ENCODE measurements at places on chromosomes 1 and 21. TPM values are rescaled to one million over a fixed set of nuclear protein-coding genes. Genes with fewer than 3 reads are reported as not detected.

DNA sequence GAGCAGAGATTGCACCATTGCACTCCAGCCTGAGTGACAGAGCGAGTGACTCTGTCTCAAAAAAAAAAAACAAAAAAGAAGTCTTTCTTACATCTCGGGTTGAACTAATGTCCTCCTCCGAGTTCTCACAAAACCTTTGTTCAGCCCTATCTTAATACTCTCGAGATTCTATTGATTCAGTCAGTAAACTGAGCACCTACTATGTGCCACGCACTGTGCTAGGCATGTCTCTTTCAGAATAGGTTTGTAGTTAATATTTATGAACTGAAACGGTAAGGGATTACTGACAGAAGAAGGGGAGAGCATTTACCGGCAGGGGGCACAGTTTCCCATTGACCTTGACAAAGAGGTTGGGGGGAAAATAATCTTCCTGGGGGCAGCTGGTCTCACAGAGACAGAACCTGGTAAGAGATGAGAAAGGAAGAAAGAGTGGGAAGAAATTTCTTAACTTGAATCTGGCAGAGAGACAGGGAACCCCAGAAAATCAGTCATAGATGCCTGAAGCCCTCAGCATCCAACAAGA is 3.4 kb downstream of the PIAS3 start:
- H3K27ac ChIP-seq: no peak overlapping the region
- H3K4me1 ChIP-seq: peaks cover 9% of the 10 kb centered on the region
- H3K36me3 ChIP-seq: no peaks in the 10 kb centered on the region
- H3K27me3 ChIP-seq: no peaks in the 10 kb centered on the region
- no peak overlapping the region for H3K4me3 ChIP-seq
- no peak for DNase-seq

GRCh38 chr1:31755850-31756492 is 8.2 kb downstream of the ADGRB2 start:
- no peak overlapping the region for H3K27ac ChIP-seq
- H3K27me3 ChIP-seq: peaks cover 6% of the 10 kb centered on the region
- no peaks in the 10 kb centered on the region for H3K36me3 ChIP-seq
- H3K4me3 ChIP-seq: no peak overlapping the region
- no peak for DNase-seq
- H3K4me1 ChIP-seq: peaks cover 6% of the 10 kb centered on the region

- no peaks in the 10 kb centered on the region for H3K36me3 ChIP-seq
- DNase-seq: no peak
- no peak overlapping the region for H3K4me3 ChIP-seq
- no peaks in the 10 kb centered on the region for H3K27me3 ChIP-seq
- H3K4me1 ChIP-seq: no peaks in the 10 kb centered on the region
Observed at GRCh38 chr21:43190544-43190943, 21.7 kb downstream of the CRYAA start.

DNA sequence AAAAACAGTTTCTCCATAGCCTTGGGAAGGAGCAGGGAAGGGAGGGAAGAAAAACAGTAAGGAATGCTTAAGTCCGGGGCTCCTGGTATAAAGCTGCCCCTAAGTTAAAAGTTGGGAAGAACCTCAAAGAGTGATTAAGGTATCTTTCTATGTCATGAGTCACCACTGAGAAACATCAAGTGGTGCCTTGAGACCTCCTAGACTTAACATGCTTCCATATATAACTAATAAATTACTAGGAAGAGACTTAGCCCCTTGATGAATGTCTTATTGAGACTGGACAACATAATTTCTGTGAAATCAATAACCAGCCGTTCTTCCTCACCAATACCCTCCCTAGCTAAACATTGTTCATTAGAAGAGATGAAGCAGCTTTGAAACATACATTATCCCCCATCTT is 121.8 kb upstream of the SLC44A3 start:
- no peaks in the 10 kb centered on the region for H3K4me1 ChIP-seq
- peaks cover 4% of the 10 kb centered on the region for H3K36me3 ChIP-seq
- no peak for DNase-seq
- no peak overlapping the region for H3K4me3 ChIP-seq

DNA sequence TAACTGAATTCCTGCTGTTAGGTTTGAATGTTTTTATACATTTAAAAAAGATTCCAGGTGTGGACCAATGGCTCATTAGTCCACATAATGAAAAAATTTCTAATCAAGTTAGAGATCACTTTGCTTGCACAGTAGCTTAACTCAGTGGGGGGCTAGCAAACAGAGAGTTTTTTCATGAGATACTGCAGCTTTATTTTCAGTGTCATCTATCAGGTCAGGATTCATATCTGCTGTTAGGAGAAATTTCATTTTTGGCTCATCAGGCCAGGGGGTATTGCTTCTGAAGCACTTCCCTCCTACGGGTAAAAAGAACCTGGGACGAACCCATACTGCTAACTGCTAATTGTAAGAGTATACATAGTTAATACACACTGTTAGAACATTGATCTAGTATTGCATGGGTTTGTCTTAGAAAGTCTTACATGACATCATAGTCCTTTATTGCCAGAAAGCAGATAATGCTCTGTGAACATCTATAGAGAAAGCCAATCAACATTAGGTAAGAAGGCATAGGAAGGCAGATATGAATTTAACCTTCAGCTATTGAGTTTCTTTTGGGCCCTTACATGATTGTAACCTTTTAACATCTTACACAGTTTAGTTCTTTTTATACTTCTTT is 38.0 kb downstream of the ADGRL2 start:
- no peaks in the 10 kb centered on the region for H3K4me1 ChIP-seq
- H3K27ac ChIP-seq: no peak overlapping the region
- H3K27me3 ChIP-seq: no peaks in the 10 kb centered on the region
- H3K36me3 ChIP-seq: no peaks in the 10 kb centered on the region

DNA sequence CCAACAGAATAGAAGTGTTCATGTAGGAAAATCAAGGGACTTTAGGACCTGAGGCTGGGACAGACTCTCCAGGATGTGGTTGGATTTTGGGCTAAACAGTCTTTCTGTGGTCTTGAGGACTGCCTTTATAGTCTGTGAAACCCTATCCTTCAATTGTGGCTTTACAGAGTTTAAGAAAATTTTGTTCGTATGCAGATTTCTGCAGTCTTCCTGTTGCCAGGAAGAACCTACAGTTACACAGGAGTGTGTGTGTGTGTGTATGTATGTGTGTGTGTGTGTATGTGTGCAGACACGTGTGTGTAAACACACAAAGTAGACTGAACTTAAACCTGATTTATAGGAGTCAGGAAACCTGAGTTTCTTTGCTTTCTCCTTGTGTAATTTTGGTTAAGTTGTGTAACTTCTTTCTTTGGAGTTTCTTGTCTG is 22.8 kb downstream of the NEK7 start:
- no peak overlapping the region for H3K4me3 ChIP-seq
- DNase-seq: peak; percentile 13
- peaks cover 10% of the 10 kb centered on the region for H3K4me1 ChIP-seq
- no peaks in the 10 kb centered on the region for H3K36me3 ChIP-seq
- no peak overlapping the region for H3K27ac ChIP-seq
- H3K27me3 ChIP-seq: no peaks in the 10 kb centered on the region

DNA sequence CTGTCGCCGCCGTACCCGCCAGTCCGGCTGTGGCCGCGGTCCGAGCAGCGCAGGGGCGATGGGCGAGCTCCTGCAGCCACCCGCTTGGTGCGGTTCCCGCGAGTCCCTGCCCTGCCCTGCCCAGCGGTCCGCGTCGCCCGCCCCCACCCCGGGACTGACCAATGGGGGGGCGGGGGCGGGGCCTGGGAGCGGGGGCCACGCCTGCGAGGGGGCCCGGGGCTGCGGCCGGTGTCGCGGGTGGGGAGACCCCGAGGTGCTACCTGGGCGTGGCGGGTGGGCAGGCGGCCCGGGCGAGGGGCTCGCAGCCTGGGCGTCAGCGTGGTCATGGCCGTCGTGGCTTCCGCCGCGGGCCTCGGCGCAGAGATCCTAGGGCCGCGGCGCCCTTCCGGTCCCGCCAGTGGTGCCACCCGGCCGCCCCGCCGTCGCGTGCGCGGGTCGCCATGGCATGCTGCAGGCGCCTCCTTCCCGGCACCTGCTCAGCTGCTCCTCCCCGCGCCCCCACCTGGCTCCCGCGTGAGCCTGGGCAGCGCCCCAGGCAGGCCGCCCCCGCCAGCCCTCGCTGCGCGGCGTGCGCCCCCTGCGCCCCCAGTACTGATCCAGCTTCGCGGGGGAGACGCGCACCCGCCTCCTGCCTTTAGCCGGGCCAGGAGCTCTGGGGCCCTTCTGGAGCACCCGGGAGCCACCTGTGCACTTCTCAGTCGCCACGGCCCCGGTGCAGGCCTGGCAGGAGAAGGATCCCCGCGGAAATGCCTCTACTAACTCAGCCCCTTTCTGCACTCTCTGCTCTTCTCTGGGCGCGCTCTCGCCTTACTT is at the start of gene BMP8B:
Gene BMP8B (minus strand): TSS at position 108 of the 813 bp plus-strand sequence. CDS start 380 bp downstream, outside the sequence.
- no peaks in the 10 kb centered on the region for H3K27me3 ChIP-seq
- no peaks in the 10 kb centered on the region for H3K4me1 ChIP-seq
- no peaks in the 10 kb centered on the region for H3K36me3 ChIP-seq
- H3K27ac ChIP-seq: peak within 1 kb of the TSS; percentile 68
- H3K4me3 ChIP-seq: no peak within 1 kb of the TSS

- no peak overlapping the region for H3K27ac ChIP-seq
- no peak overlapping the region for H3K4me3 ChIP-seq
- no peaks in the 10 kb centered on the region for H3K27me3 ChIP-seq
- H3K4me1 ChIP-seq: no peaks in the 10 kb centered on the region
- H3K36me3 ChIP-seq: no peaks in the 10 kb centered on the region
Observed at GRCh38 chr1:225554216-225554812, 98.6 kb downstream of the ENAH start.

- no peaks in the 10 kb centered on the region for H3K27me3 ChIP-seq
- H3K4me3 ChIP-seq: no peak overlapping the region
- no peaks in the 10 kb centered on the region for H3K4me1 ChIP-seq
- H3K27ac ChIP-seq: no peak overlapping the region
Observed at GRCh38 chr1:32398401-32398800, 4.2 kb upstream of the BSDC1 start.

DNA sequence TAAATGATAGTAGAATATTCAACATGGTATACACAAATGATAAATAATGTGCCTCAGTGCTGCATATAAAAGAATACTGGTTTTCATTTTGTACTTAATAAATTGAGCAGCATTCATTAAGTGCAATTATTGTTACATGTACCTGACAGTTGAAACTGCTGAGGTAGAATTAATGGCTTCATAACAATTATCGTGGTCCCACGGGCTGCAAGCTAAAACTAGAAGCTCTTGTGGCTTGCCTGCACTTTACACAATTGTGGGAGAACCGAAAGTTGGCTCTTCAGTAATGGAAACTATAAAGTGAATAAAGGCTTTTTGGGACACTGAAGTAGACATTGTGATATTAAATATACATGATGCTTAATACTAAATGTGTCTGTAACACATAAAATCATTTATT is 23.2 kb downstream of the INSL5 start:
- H3K4me3 ChIP-seq: no peak overlapping the region
- no peaks in the 10 kb centered on the region for H3K27me3 ChIP-seq
- H3K4me1 ChIP-seq: no peaks in the 10 kb centered on the region
- no peaks in the 10 kb centered on the region for H3K36me3 ChIP-seq

DNA sequence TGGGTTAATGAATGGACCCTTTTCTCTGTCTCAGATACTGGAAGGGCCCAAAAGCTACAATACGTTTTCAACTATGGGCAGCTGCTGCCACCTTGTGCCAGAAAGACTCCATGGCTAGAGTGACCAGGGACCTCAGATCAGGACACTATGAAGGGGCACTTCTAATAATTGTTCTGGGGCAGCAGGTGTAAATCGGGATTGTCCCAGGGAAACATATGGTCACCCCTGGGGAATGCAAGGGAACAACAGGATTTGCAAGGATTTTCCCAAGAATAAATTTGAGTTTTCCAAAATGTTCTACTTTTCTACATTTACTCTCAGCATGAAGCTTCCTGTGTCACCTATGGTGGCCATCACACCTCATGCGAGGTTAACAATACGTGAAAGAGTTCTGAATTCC is 12.0 kb upstream of the FCAMR start:
- H3K4me1 ChIP-seq: peaks cover 44% of the 10 kb centered on the region
- H3K36me3 ChIP-seq: no peaks in the 10 kb centered on the region
- H3K4me3 ChIP-seq: no peak overlapping the region

DNA sequence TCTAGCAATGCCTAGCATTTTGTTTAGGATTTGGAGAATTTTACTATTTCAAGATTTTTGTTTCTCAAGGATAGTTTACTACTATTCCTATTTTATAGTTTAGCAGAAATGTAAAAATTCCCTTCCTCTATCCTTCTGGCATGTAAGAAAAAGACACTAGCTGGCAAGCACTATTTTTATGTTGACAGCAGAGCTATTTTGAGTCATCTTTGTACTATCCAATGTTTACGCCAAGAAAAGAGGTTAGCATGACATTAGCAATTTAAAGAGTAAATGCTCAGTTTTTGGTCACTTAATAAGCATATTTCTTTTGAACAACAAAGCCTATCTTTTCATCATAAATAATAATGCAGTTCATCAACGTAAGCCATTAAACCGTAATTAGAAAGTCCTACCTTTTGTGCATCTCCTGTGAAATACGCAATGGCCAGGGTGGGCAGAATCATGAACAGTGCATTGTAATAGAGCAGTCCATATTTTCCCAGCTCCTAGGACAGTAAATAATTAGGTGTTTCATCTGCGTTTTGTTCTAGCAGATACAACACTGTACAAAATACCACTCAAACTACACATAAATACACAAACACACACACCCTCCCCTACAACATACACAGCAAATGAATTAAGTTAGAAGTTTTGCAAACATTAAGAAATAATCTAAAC is 12.0 kb downstream of the SLC35D1 start:
- no peaks in the 10 kb centered on the region for H3K27me3 ChIP-seq
- DNase-seq: no peak
- no peak overlapping the region for H3K27ac ChIP-seq
- peaks cover 9% of the 10 kb centered on the region for H3K36me3 ChIP-seq

DNA sequence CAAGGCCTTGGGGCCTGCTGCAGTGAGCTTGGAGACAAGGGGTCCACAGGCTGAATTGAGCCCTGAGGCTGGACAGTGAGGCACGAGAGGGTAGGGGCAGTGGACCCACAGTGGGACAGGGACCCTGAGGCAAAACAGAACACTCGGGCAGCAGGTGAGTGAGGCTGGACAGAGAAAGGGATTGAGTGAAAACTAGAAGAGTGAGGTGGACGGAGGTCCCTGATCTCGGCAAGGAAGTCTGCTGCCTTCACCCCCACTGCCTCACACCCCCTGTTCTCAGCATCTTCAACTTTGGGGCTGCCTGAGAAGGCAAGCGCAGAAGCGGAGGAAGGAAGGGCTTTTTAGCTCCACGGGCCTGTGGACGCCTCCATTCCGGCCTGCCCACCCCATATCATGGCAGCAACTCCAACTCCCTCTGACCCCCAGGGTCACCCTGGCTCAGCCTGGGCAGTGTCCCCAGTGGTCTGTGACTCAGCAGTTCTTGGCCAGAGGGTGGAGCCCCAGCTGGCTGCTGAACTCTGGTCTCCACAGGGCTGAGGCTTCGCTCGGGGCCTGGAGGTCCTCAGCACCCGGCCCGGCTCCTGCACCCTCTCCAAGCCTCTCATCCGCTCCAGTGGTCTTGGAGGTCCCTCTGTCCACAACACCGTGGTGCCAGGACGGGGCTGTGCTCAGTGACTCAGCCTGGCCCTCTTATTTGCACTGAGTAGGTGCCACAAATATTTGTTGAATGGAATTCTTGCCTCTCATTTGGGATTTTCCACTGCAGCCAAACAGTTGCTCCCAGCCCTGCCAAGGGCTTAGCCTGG is 60.0 kb upstream of the EPS8L3 start:
- no peak overlapping the region for H3K4me3 ChIP-seq
- peaks cover 3% of the 10 kb centered on the region for H3K4me1 ChIP-seq
- peak overlapping the region; percentile 25 for H3K27ac ChIP-seq
- H3K27me3 ChIP-seq: no peaks in the 10 kb centered on the region
- peak; percentile 23 for DNase-seq
- no peaks in the 10 kb centered on the region for H3K36me3 ChIP-seq

Gene CRYZ
- polyA plus RNA-seq: 28.7 TPM

Gene MRAP
- 8.5 TPM for polyA plus RNA-seq

Gene PRAMEF2
- polyA plus RNA-seq: not detected

Gene GNG12
- polyA plus RNA-seq: 145 TPM

Gene A3GALT2
- polyA plus RNA-seq: not detected

Gene EPHA10
- 1.9 TPM for polyA plus RNA-seq

Data from small intestine (tissue), 16 donors.